HCT116 (cell line): ENCODE measurements at places on chromosomes 11 and 22. TPM values are rescaled to one million over a fixed set of nuclear protein-coding genes. Genes with fewer than 3 reads are reported as not detected.
A peak's percentile ranks its signal among the peaks of the same experiment; 100 is the strongest.

- no peak for DNase-seq
- H3K27me3 ChIP-seq, result no peaks in the 10 kb centered on the region
- H3K27ac ChIP-seq, result no peak overlapping the region
- H3K4me1 ChIP-seq, result no peaks in the 10 kb centered on the region
- no peak overlapping the region for H3K4me3 ChIP-seq
- H3K36me3 ChIP-seq, result no peaks in the 10 kb centered on the region
These were observed 195.1 kb upstream of the PLET1 start for GRCh38 chr11:112455791-112456190.

- H3K27me3 ChIP-seq, result no peaks in the 10 kb centered on the region
- H3K4me1 ChIP-seq, result peaks cover 27% of the 10 kb centered on the region
- DNase-seq, result peak; percentile 33
- peak overlapping the region; percentile 48 for H3K4me3 ChIP-seq
These were observed 9.9 kb downstream of the LSP1 start for GRCh38 chr11:1862588-1863351.

DNA sequence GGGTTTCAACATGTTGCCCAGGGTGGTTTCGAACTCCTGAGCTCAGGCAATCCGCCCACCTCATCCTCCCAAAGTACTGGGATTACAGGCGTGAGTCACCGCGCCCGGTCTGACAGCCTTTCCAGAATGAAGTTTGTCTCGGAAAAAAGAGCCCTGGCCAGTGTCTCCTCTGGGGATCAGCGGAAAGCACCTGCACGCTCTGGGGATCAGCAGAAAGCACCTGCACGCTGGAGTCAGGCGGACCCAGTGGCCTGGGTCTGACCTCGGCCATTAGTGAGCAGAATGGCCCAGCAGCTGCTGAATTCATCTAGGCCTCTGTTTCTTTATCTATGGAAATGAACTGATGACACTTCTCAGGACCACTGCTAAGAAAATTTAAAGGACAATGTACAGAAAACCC lies 10.5 kb upstream of the TESMIN start:
- H3K27ac ChIP-seq, result no peak overlapping the region
- H3K4me3 ChIP-seq, result no peak overlapping the region

- H3K27me3 ChIP-seq, result peaks cover 60% of the 10 kb centered on the region
- H3K36me3 ChIP-seq, result no peaks in the 10 kb centered on the region
- DNase-seq, result no peak
- H3K4me3 ChIP-seq, result no peak overlapping the region
These were observed 139.0 kb downstream of the BRD1 start for GRCh38 chr22:49688516-49689254.

GRCh38 chr22:40218723-40219294 lies 41.1 kb downstream of the TNRC6B start:
- no peak for DNase-seq
- no peaks in the 10 kb centered on the region for H3K27me3 ChIP-seq
- H3K4me3 ChIP-seq, result no peak overlapping the region
- no peak overlapping the region for H3K27ac ChIP-seq

GRCh38 chr11:10506008-10506370 lies 35.0 kb downstream of the RNF141 start:
- peaks cover 9% of the 10 kb centered on the region; the same call in 1 of the 2 replicates for H3K4me1 ChIP-seq
- no peaks in the 10 kb centered on the region for H3K27me3 ChIP-seq
- H3K4me3 ChIP-seq, result no peak overlapping the region
- DNase-seq, result no peak
- no peak overlapping the region for H3K27ac ChIP-seq

- H3K4me3 ChIP-seq, result no peak overlapping the region
- H3K36me3 ChIP-seq, result no peaks in the 10 kb centered on the region
- no peak overlapping the region for H3K27ac ChIP-seq
- H3K27me3 ChIP-seq, result no peaks in the 10 kb centered on the region
- H3K4me1 ChIP-seq, result no peaks in the 10 kb centered on the region
These were observed 144.0 kb downstream of the FBXO7 start for GRCh38 chr22:32618441-32619140.

DNA sequence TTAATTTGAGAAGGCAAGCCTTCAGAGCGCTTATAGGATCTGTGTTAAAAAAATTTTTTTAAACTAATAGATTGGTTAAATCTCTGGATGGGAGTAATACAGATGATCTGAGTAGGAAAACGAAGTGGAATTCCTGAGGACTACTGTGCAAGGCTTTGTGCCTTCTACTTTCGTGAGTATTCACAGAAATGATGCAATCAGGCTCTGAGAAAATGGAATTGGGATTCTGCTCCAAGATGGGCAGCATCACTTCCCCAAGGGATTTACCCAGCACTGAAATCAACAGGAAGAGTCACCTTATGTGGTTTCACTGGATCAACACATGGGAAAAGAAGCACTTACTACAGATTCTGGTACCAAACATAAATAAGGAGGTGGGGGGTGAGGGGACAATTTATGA lies 12.5 kb downstream of the KMT5B start:
- no peak for DNase-seq
- no peak overlapping the region for H3K4me3 ChIP-seq
- H3K27ac ChIP-seq, result no peak overlapping the region
- H3K36me3 ChIP-seq, result no peaks in the 10 kb centered on the region
- H3K4me1 ChIP-seq, result no peaks in the 10 kb centered on the region

GRCh38 chr11:78427615-78428265 lies 10.1 kb upstream of the GAB2 start:
- H3K27ac ChIP-seq, result no peak overlapping the region
- H3K4me1 ChIP-seq, result no peaks in the 10 kb centered on the region
- no peaks in the 10 kb centered on the region for H3K36me3 ChIP-seq
- no peak for DNase-seq
- H3K27me3 ChIP-seq, result no peaks in the 10 kb centered on the region
- H3K4me3 ChIP-seq, result no peak overlapping the region

PARVG gene
- total RNA-seq, result 0.57 TPM

DNA sequence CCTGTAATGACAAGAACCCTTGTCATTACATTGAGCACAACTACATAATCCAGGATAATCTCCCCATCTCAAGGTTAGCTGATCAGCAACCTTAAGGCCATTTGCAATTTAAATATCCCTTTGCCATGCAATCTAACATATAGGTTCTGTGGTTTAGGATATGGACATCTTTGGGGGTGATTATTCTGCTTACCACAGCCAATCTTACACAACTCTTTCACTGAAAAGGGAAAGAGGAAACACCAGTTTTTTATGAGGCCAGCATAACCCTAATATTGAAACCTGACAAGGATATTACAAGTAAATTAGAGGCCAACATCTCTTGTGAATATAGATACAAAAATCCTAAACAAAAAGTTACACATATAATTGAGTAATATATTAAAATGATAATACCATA lies 78.5 kb downstream of the CYP2R1 start:
- no peak overlapping the region for H3K4me3 ChIP-seq
- no peak for DNase-seq
- H3K4me1 ChIP-seq, result no peaks in the 10 kb centered on the region
- no peaks in the 10 kb centered on the region for H3K36me3 ChIP-seq

SART1 gene
- 47.9 TPM for total RNA-seq

PANX3 gene
- not detected for total RNA-seq

MYOD1 gene
- total RNA-seq, result not detected

GRCh38 chr11:123841174-123841573 lies 35.0 kb upstream of the OR6M1 start:
- no peak overlapping the region for H3K4me3 ChIP-seq
- H3K27ac ChIP-seq, result no peak overlapping the region
- DNase-seq, result no peak
- H3K27me3 ChIP-seq, result peaks cover 37% of the 10 kb centered on the region
- no peaks in the 10 kb centered on the region for H3K36me3 ChIP-seq
- H3K4me1 ChIP-seq, result no peaks in the 10 kb centered on the region

DMC1 gene
- total RNA-seq, result 0.89 TPM

FAM180B gene
- not detected for total RNA-seq

DNA sequence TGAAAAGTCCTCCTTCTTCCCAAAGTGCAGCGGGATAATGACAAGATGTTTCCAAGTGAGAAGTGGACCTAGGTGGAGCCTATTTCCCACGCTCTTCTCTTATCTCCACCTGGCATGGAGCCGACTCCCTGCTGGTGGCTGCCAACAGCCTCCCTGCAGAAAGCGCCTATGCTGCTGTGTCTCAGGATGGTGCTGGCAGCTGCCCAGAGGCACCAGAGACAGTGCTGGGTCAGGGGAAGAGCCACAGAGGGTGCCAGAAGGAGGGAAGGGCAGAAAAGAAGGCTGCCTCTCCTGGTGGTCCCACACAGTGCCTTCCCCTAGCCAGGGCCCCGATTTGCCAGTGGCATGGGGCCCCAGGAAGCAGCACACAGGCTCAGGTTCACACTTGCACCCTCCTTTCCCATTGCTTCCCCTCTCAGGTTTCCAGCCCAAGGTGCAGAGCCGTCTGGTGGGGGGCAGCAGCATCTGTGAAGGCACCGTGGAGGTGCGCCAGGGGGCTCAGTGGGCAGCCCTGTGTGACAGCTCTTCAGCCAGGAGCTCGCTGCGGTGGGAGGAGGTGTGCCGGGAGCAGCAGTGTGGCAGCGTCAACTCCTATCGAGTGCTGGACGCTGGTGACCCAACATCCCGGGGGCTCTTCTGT lies 19.0 kb downstream of the CD5 start:
- no peaks in the 10 kb centered on the region for H3K36me3 ChIP-seq
- DNase-seq, result no peak
- peaks cover 10% of the 10 kb centered on the region for H3K4me1 ChIP-seq
- no peak overlapping the region for H3K4me3 ChIP-seq
- H3K27me3 ChIP-seq, result no peaks in the 10 kb centered on the region

DNA sequence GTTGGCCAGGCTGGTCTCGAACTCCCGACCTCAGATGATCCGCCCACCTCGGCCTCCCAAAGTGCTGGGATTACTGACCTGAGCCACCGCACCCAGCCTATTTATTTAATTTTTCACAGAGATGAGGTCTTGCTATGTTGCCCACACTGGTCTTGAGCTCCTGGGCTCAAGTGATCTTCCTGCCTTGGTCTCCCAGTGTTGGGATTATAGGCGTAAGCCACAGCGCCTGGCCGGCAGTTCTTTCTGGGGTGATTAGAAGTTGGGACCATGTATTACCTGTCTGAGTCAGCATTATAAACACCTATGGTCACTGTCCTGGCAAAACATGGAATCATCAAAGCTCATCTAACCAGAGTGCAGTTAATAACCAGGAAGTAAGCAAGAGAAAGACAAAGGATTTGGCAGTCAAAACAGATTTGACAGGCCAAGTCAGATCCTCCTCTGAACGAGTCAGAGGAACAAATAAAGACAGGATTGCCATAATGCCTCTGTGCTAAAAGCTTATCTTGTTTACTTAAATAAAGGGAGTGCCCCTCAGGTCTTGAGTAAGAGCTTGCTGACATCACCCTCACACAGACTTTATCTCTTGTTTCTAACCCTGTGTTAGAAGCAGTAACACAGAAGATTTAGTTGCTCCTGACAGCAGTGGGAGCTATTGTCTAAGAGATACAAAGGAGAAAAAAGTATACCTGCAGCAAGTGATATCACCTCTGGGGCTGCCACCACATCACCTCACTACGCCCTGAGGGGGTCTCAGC lies 3.7 kb downstream of the SERPIND1 start:
- peak; percentile 70 for DNase-seq
- peaks cover 19% of the 10 kb centered on the region for H3K4me1 ChIP-seq
- H3K27me3 ChIP-seq, result no peaks in the 10 kb centered on the region
- H3K4me3 ChIP-seq, result no peak overlapping the region

DNAJC24 gene
- total RNA-seq, result 18.3 TPM

GRCh38 chr11:119369132-119369925 lies 12.2 kb downstream of the USP2 start:
- peaks cover 37% of the 10 kb centered on the region for H3K4me1 ChIP-seq
- no peak for DNase-seq
- peaks cover 5% of the 10 kb centered on the region; the same call in 1 of the 2 replicates for H3K27me3 ChIP-seq
- no peak overlapping the region for H3K27ac ChIP-seq

GRCh38 chr11:85752201-85752889 lies 58.6 kb downstream of the SYTL2 start:
- no peak for DNase-seq
- no peaks in the 10 kb centered on the region for H3K4me1 ChIP-seq
- H3K4me3 ChIP-seq, result no peak overlapping the region
- no peak overlapping the region for H3K27ac ChIP-seq
- no peaks in the 10 kb centered on the region for H3K36me3 ChIP-seq
- H3K27me3 ChIP-seq, result no peaks in the 10 kb centered on the region

UBQLN3 gene
- total RNA-seq, result not detected

SPON1 gene
- 0.17 TPM for total RNA-seq

DNA sequence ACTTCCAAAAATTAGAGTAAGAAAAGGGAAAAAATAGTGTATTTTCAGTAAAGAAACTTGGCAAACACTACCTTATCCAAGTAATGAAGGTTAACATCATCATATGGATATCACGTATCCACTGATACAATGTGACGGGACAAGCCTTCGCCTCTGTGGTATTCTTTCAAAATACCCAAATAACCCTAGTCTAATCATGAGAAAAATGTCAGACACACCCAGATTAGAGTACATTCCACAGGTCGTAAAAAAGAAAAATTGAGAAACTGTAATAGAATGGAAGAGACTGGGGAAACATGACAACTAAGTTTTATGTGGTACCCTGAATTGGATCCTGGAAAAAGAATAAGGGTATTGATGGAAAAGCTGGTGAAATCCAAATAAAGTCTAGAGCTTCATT lies 48.9 kb downstream of the NARS2 start:
- no peaks in the 10 kb centered on the region for H3K27me3 ChIP-seq
- H3K4me1 ChIP-seq, result no peaks in the 10 kb centered on the region
- DNase-seq, result no peak
- H3K4me3 ChIP-seq, result no peak overlapping the region

DNA sequence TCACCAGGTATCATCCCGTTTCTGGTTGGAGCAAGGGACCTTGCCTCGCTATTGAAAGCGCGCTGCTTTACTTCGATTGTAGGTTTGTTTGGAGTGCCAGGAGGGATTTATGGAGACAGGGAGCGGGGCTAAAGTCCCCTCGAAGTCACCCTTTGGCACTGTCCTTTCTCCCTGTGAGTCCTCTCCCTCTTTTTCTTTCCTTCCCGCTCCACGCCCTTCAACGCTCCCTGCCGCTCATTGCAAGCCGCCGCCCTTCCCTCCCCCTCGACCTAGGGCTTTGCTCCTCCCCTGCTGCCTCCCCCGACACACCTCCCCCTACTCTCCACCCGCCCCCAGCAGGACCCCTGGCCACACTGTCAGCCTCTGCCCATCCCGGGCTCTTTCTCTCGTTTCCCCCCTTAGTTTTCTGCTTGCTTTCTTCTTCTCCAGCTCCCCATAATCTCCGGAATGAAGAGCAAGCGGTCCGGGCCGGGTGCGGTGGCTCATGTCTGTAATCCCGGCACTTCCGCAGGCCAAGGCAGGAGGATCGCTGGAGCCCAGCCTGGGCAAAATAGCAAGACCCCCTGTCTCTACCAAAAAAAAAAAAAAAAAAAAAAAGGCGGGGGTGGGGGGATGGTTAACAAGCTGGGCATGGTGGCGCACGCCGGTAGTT lies 41.0 kb downstream of the AHNAK start:
- no peak for DNase-seq
- H3K4me1 ChIP-seq, result peaks cover 15% of the 10 kb centered on the region
- H3K27ac ChIP-seq, result no peak overlapping the region
- no peak overlapping the region for H3K4me3 ChIP-seq

DNA sequence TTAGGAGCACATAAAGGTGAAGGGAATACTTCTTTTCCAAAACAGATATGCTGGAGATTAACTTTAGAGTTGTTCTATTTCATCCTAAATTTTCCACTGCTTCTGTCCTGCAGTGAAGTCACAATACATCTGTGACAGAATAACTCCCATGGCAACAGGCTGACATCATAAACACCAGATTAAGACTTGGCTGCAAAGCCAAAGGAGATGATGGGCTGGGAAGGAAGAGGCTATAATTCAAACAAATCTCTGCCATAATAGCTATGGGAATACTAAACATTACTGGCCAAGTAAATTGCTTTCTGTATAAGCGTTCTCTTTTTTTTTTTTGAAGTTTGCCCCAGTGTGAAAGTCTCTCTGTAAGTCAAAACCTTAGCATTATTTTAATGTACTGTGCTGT lies 107.7 kb downstream of the CADM1 start:
- no peaks in the 10 kb centered on the region for H3K4me1 ChIP-seq
- no peak overlapping the region for H3K27ac ChIP-seq
- H3K27me3 ChIP-seq, result no peaks in the 10 kb centered on the region
- H3K4me3 ChIP-seq, result no peak overlapping the region
- no peaks in the 10 kb centered on the region for H3K36me3 ChIP-seq
- DNase-seq, result no peak

KRTAP5-9 gene
- 0.27 TPM for total RNA-seq
